ENCODE measurements at places on chromosomes 11 and 22. TPM values are rescaled to one million over a fixed set of nuclear protein-coding genes. Genes with fewer than 3 reads are reported as not detected.

- DNase-seq = peak; percentile 99
Observed at GRCh38 chr11:112321501-112322172, 61.0 kb upstream of the PLET1 start.

- DNase-seq = no peak
Observed at GRCh38 chr11:126268361-126268707, 361 bp downstream of the SRPRA start.

- no peak for DNase-seq
Observed at GRCh38 chr22:46678785-46679700, 58.9 kb downstream of the GRAMD4 start.

DNA sequence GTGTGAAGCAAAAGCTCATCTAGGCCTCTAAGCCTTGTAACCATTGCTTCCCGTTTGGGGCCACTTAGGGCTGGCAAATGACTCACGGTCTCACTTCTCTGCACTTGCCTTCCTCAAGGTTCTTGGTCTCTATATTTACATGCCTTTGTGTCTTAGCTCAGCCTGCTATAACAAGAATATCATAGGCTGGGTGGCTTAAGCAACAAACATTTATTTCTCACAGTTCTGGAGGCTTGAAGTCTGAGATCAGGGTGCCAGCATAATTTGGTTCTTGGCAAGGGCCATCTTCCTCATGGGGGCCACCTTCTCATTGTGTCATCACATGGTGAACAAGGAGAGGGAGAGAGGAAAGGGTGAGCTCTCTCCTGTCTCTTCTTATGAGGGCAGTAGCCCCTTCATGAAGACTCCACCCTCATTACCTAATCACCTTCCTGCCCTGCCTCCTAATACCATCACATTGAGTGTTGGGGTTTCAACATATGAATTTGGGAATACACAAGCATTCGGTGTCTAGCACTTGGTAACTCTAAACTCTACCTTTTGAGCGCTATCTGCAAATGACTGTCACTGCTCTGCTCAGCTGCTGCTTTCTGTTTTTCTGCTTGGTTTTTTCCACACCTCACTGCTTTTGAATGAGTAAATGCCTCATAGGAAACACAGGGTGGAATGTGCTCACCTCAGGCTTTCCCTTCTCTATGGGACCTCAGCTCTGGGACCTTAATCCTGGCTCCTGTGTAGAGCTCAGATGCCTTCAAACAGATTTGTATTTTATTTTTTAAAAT lies 16.2 kb upstream of the ME3 start:
- DNase-seq = no peak

The CCDC88B gene
- 6.0 TPM for total RNA-seq

The CHRDL2 gene
- total RNA-seq = not detected

DNA sequence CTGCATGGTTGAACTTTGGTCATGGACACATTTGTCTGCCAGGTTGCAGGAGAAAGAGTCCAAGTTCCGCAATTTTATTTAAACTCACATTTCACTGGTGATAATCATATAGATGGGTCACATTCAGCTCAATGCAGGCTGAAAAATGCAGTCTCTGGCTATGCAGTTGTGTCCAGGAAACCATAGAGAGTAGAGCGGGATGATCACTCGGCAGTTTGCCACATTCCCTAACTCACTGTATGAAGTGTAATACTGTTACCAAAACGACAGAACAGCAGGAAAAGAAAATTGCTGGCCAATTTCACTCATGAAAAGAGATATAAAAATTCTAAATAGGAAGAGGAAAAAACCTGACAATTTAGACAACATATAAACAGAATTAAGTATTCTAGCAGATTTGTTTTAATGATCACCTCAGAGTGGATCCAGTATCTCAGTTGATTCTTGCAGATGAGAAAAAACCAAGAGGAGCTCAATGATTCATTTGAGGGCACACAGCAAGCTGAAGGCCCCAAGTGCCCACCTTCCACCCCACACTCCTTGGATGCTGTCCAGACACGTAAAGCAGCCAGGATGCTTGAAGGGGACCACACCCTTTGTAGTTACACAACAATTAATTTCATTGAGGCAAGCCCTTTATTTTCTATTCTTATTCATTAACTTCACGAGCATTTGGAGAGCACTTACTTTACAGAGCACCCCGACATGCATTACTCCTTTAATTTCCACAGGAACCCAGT lies 422.3 kb downstream of the SOX6 start:
- DNase-seq = peak; percentile 19

The RASGRP2 gene
- total RNA-seq = not detected

- DNase-seq = no peak
Observed at GRCh38 chr11:72792437-72793021, 1.3 kb downstream of the STARD10 start.
